ENCODE measurements at places on chromosomes 5 and 9.

DNA sequence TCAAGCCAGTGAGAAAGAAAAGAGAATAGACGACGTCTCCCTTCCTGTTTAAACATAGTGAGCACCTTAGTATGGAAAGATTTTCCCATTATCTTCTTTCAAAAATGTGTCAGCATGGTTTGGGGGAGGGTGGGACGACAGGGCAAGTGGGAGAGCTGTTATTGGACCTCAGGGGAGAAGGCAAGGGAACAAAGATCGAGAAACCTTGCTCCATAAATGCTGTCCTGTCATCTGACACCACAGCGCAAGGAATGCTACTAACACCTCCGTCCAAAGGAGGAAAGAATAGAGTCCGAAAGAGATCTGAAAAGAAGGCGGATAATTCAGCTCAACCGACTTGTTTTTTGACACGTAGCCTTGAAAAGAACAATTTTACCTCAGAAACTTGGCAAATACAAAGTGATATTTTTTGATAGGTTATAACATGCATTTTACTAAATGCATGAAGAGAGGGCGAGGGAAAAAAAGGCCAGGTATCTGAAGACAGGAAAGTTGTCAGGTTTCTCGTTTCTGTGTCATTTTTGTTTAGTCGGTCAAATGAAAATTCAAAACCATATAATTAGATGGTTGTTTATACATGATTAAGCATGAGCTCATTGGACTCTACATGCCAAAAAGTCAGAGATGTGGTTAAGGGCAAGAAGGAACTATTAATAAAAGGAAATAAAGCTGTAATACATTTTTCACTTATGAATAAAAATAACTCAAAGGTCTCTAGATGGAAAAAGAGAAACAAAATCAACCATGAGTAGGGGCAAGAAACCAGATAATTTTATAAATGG is 155.7 kb downstream of the GLIS3 start:
- DNase-seq = no peak

DNA sequence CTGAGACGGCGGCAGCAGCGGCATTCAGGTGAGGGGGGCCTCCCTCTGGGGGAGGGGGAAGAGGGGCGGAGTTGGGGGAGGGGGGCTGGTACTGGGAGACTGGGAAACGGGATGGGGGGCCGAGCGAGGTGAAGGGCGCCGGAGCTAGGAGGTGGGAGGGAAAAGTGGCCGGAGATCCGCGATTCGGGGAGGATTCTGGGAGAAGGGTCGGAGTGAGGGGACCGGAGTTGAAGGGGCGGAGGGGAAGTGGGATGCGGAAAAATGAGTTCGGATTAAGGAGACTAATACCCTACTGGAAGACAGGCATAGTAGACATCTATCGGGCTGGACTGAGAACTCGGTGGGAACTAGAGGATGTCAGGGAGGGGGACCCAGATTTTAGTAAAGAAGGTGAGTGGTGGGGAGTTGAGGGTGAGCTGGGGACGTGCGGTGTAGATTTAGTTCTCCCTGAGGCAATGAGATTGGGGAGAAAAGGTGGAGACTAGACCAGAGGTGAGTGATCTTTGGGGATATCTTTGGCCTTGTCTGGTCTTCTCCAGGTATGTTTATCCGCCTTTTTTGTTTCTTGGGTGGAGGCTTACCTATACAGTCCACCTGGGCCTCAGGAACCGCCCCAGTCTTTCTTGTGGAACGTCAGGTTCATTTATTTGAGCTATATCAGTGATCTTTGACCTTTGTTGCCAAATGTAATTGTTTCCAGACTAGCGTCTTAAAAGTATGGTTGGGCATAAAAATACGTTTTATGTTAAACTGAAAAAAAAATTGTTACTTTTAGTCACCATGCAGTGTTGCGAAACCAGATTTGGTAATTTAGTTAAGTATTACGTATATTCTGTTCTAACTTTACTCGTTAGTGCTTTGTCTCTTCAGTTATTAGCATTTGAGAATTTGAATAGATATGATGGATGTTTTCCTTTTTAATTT is 632 bp downstream of the UBAP1 start:
- no peak for DNase-seq

GRCh38 chr5:168976311-168976970 is 324.5 kb downstream of the SLIT3 start:
- DNase-seq = no peak

DNA sequence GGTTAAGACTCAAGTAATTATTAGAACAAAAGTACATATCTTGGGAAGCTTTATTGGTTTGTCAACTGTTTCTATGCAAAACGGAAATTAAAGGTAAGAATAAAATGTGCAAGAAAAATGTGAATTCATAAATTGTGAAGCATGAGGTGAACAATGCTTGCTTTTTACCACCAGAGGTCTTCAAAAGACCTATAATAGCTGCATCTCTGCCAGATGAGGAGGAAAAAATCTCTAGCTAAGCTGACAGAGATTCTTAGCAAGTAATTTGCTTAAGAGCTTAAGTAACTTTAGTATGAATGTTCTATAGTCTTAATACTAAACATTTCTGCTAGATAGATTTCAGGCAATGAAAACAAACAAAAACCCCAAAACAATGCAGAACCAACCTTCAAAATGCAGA is 54.1 kb downstream of the MRPS30 start:
- no peak for DNase-seq

DNA sequence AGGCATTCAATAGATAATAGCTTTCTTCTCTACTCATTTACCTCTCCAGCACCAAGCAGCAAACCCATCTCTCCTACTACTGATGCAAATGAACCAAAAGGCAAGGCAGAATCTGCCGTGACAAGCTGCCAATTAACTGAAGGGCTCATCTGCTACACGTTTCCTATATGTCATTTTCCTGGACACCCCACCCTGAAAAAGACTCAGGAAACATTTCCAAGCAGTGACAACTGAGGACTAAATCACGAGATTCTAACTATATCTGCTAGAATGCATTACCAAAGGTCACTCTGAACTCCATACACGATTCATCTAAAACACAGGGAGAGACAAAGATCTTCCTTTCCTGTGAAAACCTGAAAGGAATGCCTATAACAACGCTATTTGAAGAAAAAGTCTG is 12.9 kb downstream of the PLPP1 start:
- no peak for DNase-seq

DNA sequence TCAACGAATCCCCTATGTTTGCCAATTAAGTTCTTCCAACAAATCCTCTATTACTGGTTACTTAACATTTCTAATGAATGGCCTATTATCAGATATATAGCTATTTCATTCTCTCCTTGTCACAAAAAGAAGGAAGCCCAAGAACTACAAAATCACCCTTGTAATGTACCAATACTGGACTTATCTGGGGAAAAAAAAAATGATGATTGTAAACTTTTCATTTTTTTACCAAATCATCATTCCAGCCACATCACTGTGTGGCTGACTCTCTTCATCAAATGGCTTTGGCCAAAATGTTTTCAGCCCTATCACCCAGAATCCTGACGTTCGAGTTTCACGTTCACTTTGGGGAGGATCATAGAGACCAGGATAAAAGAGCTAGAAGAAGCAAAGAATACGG is 216.7 kb downstream of the ACTL7B start:
- DNase-seq = no peak

DNA sequence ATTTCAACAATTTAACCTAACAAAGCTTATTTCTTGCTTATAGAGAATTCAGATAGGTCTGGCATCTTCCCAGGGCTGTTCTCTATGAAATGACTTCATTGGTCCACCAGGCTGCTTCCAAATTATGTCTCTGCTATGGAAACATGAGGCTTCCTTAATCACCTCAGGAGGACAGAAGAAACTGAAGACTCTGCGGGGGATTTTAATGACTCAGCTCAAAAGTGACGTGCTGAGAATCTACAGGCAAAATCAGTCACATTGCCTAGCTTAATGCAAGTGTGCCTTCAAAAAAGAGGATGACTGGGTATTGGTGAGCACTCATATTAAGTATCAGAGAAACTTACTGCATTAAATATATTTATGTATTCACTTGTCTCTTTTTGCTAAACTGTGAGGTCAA is 315.5 kb upstream of the RGMB start:
- no peak for DNase-seq

- DNase-seq = no peak
These were observed 161.5 kb upstream of the TRIM32 start for GRCh38 chr9:116525611-116526010.

- DNase-seq = no peak
These were observed 94.9 kb downstream of the CACNA1B start for GRCh38 chr9:137972355-137972987.

GRCh38 chr9:90839183-90839728 is 37.6 kb downstream of the SYK start:
- DNase-seq = no peak

- no peak for DNase-seq
These were observed 68.8 kb downstream of the ANKRD55 start for GRCh38 chr5:56164376-56164775.

DNA sequence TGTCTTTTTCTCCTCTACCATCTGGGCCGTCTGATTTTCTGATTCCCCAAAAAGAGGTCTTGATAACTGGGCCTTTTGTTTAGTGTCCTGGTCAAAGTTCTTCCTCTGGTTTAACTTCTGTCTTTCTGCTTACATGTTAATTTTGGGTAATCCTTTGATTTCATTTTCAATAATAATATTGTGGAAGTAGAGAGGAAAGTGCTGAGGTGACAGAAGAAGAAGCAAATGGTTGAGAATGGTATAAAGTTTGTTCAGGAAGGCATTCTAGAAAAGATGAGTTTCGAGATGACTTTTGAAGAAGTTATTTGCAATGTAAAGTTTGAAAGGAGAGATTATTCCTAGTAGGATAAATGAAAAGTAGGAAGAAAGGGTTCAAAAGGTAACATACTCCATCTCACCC is 118.1 kb downstream of the UNC13B start:
- DNase-seq = no peak

GRCh38 chr5:178083922-178084321 is 29.4 kb upstream of the N4BP3 start:
- DNase-seq = no peak

GRCh38 chr5:53350368-53350767 is 130.1 kb upstream of the FST start:
- no peak for DNase-seq

- DNase-seq = no peak
These were observed 23.8 kb upstream of the SPTAN1 start for GRCh38 chr9:128528445-128529160.

DNA sequence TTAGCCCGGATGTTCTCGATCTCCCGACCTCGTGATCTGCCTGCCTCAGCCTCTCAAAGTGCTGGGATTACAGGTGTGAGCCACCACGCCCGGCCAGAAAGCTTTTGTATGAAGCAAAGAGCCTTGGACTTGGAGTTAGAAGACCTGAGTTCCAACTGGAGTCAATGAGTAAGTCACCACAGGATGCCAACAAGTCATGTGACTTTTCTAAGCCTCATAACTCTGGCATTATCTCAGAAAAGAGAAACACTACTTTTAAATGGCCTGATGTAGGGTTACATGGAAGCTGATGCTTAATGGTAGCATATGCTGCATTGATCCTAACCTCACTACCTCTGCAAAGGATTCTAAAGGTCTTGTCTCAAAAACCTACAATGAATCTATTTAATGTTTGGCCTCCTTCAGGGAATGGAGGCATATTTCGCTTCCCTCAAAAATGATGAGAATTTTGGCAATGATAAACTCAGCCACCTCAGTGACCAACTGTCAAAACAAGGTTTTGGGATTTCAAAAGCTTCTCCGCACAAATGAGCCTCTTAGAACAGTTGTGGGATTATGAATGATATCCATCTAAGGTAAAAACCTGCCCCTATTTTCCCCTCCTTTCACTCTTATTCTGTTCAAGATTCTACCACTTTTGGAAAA is 236.8 kb downstream of the ACTL7B start:
- no peak for DNase-seq

DNA sequence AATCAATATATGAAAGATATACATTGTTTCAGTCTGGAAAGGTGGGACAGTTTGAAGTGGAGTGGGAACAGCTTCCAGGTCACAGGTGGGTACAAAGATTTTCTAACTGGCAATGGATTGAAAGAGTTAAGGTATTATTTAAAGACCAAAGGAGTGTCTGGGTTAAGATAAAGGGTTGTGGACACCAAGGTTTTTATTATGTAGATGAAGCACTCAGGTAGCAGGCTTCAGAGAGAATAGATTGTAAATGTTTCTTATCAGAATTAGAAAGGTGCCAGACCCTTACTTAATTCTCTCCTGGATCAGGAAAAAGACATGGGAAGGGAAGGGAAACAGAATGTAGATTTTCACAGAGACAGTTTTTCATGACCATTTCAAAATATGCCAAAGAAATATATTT is 1174.8 kb downstream of the MAT2B start:
- no peak for DNase-seq

DNA sequence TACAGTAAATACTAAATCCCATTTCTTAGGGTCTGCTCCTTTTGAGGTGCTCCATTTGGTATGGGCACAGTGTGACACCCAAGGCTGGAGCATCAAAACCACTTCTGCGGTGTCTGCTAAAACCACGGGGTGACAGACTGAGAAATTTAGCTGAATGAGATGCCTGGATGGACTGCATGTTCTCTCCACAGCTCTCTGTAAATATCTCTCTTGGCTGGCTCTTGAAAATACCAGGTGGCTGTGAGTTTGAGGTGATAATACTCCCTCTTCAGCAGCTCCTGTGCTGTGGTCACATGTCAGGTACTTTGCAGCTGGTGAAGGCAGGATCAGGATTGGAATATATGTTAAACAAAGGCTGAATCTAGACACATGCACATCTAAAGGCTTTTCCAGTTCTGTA is 93.7 kb upstream of the SIMC1 start:
- no peak for DNase-seq

Measured in CD4-positive, alpha-beta T cell treated with Interleukin-2 at 100 ng/mL for 4 hours (primary cell).